ENCODE measurements at places on chromosomes 12 and 14.

GRCh38 chr12:58285551-58285950 lies 344.2 kb downstream of the ATP23 start:
- DNase-seq: no peak

DNA sequence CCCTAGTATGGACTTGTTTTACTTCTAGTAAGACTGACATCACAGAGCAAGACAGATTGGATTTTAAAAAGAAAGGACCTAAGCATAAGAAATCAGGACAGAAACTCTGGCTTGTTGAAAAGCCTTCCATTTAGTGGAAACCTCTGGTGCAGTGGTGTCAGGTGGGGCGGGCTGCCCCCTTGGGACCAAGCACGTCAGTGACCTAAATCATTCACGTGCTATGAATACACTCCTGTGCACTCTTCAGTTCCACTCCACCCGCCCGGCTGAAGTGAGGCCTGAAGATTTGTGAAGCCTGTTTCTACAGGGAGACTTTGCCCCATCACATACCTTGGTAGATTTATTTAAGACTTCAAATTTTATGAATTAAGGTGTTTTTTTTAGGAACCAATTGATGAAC lies 58.2 kb upstream of the STRN3 start:
- no peak for DNase-seq

DNA sequence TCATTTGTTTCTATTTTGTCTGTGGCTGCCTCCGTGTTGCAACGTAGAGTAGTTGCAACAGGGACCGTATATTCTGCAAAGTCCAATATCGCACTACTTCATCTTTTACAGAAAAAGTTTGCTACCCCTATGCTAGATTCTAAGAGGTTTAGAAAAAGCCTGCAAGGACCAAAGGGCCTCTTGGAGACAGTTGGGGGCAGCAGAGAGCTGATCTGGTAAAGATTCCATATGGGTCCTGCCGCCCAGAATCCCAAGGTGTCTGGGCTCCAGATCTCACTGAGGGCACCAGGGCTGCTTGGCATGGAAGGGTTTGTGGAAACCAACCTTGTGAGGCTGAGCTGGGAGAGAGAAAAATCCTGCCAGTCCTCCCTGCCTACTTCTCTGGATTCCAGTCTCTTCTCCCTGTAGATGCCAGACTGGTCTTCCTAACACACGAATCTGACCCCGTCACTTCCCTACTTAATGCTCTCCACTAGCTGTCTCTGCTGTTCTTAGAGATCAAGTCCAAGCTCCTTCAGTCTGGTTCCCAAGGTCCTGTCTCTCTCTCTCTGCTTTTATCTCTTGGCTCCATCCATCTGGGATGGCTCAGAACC lies 74.6 kb downstream of the GLRX5 start:
- peak; percentile 68 for DNase-seq

DNA sequence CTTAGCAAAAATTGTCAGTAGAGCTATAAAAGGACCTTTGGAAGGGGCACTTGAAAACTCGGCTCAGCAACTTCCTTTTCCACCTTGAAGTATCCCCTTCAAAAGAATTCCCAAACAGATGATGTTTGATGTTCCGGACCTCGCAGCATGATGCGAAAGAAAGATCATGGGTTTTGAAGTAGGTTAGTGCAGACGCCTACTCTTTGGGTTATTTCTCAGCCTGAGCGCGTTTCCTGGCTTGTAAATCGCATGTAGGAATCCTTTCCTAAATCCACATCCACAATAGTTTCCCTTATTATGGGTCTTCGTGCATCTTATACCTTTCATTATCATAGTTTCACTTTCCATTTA lies 584 bp upstream of the NEDD1 start:
- DNase-seq: no peak

GRCh38 chr12:58765076-58765475 lies 155.2 kb downstream of the LRIG3 start:
- DNase-seq: no peak

- DNase-seq: peak; percentile 53
Observed at GRCh38 chr14:75554482-75554881, 23.9 kb upstream of the FLVCR2 start.

DNA sequence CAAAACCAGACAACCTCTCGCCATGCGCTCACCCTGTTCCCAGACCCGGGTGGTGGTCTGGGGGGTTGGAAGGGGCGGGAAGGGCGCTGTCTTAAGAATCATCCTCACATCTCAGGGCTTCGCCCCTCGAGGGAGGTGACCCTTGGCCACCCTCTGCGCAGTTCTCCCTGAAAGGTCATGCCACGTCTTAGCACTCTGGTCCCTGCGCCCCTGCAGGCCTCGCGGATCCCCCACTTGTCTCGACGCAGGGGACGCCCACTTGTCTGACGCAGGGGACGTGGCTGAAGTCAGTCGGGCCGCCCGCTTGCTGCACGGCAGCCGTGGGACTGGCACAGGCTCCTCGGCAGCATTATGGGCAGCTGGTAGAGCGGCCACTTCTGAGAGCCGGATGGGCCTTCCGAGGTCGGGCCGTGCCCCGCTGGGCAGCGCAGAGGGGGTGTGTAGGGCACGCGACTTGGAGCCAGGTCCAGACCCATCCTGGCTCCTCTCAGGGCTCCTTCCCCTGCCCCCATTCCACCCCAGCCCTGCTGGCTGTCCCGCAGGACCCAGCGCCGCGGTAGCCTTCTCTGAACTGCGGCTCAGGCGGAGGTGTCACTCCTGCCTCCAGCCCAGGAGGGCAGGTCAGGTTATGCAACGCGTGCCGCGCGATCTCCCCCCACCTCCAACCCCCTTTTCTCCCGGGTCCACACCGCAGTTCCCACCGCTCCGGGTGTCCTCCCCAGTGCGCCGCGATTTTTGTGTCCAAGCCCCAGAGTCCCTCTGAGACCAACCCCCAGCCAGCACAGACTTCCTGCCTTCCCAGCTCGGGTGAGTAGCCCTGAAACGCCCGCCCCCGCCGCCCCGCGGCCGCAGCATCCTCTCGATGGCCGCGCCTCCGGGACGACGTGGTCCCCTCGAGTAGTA lies 40.9 kb upstream of the CAPRIN2 start:
- peak; percentile 91 for DNase-seq

DNA sequence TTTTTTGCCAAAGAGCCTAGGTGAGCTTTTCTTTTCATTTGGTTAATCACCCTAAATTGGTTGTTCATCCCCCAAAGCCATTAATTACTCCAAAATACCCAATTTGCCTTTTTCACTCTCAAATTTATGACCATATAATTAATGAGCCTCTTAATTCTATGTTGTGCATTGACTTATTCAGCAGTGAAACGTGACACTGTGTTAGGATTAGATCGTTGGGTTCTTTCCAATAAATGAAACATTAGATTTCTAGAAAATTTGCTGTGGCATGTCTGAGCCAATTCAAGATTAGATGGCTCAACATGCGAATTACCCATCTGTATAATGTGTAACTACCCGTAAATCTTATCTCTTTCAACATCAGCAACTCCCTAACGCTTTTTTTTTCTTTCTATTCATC lies 273.4 kb downstream of the BMP4 start:
- DNase-seq: no peak

DNA sequence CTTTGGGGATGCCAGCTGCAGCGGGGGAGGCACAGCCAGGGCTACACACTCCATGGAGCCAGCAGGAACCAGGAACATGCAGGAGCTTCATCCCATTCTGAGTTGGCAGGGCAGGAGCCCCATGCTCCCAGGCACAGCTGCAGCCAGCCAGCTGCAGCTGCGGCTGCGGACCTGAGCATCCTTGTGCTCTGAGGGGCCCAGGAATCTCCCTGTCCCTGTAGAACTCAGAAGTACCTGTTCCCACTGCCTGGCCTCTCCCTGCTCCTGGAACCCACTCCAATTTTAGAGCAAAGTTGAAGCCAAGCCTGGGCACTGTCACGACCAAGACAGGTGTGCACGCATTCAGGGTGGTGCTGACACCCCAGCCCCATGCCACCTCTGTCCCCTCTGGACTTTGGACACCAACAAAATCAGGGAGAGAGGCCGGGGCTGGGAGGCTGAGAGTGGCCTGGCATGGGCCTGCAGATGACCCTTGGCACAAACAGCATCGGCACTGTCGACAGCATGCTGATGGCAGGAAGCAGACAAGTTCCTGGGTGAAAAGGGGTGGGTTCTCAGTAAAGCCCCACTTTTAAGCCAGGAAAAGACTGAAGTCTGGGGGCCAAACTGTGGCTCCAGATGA lies 257.3 kb upstream of the LRFN5 start:
- no peak for DNase-seq

GRCh38 chr12:51813931-51814310 lies 34.6 kb downstream of the FIGNL2 start:
- DNase-seq: no peak

- DNase-seq: peak; percentile 16
Observed at GRCh38 chr14:21997300-21997699, 323.7 kb upstream of the OR4E1 start.

DNA sequence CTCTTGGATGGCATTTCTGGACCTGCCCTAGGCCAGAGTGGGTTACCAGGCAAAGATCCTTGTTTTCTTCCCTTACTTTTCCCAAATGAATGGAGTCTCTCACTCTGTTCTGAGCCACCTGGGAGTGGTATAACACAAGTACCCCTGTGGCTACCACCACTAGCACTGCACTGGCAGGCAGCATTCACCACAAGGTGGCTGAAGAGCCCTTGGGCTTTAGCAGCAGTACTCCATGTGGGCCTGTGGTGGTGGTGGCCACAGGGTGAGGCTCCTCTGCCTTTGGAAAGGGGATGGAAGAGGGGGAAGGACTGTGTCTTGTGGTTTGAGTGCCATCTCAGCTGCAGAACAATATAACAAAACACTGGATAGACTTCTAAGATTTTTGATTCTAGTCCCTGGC lies 38.1 kb upstream of the LMNTD1 start:
- DNase-seq: peak; percentile 15

- DNase-seq: no peak
Observed at GRCh38 chr12:98456041-98456440, 59.3 kb upstream of the TMPO start.

DNA sequence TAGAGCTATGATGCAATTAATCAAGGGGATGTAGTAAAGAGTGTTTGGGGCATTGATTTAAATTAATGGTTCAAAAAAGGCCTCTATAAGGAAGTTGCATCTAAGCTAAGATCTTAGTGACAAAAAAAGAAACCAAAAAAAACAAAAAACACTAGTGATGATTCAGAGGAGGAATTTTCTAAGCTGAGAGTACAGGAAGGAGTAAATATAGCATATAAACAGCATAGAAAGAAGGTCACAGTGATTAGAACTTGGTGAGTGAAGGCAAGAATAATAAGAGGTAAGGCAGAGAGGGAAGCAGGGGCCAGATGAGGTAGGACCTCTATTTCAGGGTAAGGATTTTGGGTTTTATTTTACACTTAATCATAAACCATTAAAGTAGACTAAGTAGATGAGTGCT lies 48.0 kb upstream of the PDZRN4 start:
- no peak for DNase-seq

DNA sequence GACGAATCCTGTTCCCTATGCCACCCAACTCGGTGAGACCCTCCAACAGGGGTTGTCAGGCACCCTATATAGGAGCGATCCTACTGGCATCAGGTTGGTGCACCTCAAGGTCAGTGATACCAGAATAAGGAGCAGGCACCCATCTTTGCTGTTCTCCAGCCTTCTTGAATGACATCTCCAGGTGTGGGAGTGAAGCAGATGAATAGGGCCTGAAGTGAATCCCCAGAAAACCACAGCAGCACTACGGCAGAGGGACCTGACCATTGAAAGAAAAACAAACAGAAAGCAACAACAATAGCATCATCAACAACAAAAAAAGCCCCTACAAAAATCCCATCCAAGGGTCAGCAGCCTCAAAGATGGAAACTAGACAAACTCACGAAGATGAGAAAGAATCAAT lies 445.2 kb upstream of the ATP2B1 start:
- no peak for DNase-seq

DNA sequence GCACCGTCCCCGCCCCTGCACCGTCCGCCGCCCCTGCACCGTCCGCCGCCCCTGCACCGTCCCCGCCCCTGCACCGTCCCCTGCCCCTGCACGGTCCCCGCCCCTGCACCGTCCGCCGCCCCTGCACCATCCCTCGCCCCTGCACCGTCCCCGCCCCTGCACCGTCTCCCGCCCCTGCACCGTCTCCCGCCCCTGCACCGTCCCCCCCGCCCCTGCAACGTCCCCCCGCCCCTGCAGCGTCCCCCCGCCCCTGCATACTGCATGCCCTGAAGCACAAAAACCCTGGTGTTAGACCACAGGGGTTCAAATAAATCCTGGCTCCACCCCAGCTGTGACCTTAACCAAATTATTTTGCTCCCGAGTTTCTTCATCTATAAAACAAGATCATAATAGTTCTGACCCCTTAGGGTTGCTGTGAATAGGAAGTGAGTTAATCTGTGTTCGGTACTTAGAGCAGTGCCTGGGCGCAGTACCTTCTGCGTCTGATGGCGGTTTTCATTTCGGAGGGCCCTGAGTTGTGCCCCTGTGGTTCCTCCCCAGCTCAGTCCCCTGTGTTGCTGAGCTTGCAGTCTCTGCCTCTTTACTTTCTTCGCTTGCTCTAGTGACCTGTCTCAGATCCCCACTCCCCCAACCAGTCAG lies 38.1 kb downstream of the ESRRB start:
- no peak for DNase-seq

- DNase-seq: peak; percentile 47
Observed at GRCh38 chr14:35883677-35884293, 57.6 kb downstream of the BRMS1L start.

GRCh38 chr12:68420225-68421010 lies 88.3 kb upstream of the MDM1 start:
- DNase-seq: peak; percentile 17

- no peak for DNase-seq
Observed at GRCh38 chr12:77795699-77796098, 35.0 kb upstream of the NAV3 start.

DNA sequence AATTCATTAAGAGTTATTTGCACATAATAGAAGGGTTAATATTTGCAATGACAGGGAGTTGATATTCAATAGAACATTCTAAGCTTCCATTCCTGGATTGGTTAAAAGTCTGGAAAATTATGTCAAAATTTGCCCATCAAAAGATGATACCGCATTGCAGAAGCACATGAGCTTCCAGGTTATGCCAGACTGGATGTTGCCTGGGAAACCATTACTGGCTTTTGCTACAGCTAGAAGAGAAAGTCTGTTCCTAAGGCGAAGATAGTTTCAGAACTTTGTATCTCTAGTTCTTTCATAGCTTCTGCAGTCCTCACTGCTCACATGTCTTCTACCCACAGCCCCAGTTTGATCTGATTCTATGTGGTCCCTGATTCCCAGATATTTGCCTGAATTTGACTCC lies 122.4 kb upstream of the AMIGO2 start:
- DNase-seq: no peak

- DNase-seq: no peak
Observed at GRCh38 chr12:109496306-109496705, 18.9 kb downstream of the UBE3B start.

DNA sequence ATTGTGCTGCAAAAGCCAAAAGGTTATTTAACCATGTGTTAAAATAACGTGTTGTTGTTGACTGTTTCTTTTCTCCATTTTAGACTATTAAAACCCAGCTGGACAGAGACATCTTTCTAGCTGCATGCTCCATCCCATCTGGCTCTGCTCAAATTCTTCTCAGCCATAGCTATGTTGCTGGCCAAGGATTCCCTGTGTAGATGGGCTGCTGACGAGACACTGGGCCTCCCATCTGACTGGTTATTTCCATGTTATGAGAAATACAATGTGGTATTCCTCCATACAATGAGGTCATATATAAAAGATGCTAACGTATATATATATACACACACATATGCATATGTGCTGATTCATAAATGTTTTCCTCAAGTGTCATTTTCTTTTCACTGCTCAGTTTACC lies 30.1 kb downstream of the MED13L start:
- DNase-seq: peak; percentile 74

Data from ELR (cell line).